Smooth muscle cell of trachea (primary cell): ENCODE measurements at places on chromosomes 1 and 21. TPM values are rescaled to one million over a fixed set of nuclear protein-coding genes. Genes with fewer than 3 reads are reported as not detected.

The SPRR1B gene
- not detected in 2 replicates for total RNA-seq

The DNAI4 gene
- 5.4 and 7.8 TPM in 2 replicates for total RNA-seq

The CFAP57 gene
- total RNA-seq = under 0.01 and 0.33 TPM in 2 replicates

The FAM163A gene
- total RNA-seq = not detected in 2 replicates

The FBLIM1 gene
- total RNA-seq = 34.9 and 53.4 TPM in 2 replicates

The NBPF4 gene
- not detected in 2 replicates for total RNA-seq

The ERO1B gene
- total RNA-seq = 1.6 and 2.5 TPM in 2 replicates

The VAMP4 gene
- total RNA-seq = 14.2 and 21.4 TPM in 2 replicates

The YRDC gene
- 8.1 and 11.1 TPM in 2 replicates for total RNA-seq

The PADI1 gene
- total RNA-seq = not detected in 2 replicates

The BCL2L15 gene
- under 0.01 and 0.17 TPM in 2 replicates for total RNA-seq

The PODN gene
- 34.8 and 87.5 TPM in 2 replicates for total RNA-seq

The RGS16 gene
- 0.29 and 0.66 TPM in 2 replicates for total RNA-seq

The GGPS1 gene
- total RNA-seq = 24.1 and 33.5 TPM in 2 replicates

The KRTAP12-2 gene
- total RNA-seq = not detected in 2 replicates

The TDRD10 gene
- 0.17 TPM in 1 of 2 replicates, not detected in the other for total RNA-seq

The C1orf198 gene
- total RNA-seq = 21.4 and 42.7 TPM in 2 replicates

The BLACAT1 gene
- total RNA-seq = under 0.01 TPM in 1 of 2 replicates, not detected in the other

The THEM5 gene
- total RNA-seq = 0.17 TPM in 1 of 2 replicates, not detected in the other

The LCE1F gene
- total RNA-seq = not detected in 2 replicates

The LENEP gene
- not detected in 2 replicates for total RNA-seq

The LAD1 gene
- total RNA-seq = not detected in 2 replicates

The MCL1 gene
- total RNA-seq = 190 and 202 TPM in 2 replicates

The NR1I3 gene
- total RNA-seq = not detected in 2 replicates

The ATP5PO gene
- 115 and 257 TPM in 2 replicates for total RNA-seq

The SPRR2D gene
- total RNA-seq = not detected in 2 replicates

The ERICH3 gene
- 0.15 TPM in 1 of 2 replicates, not detected in the other for total RNA-seq

The SLC5A9 gene
- total RNA-seq = not detected in 2 replicates

The DNAH14 gene
- total RNA-seq = 14.7 and 18.3 TPM in 2 replicates

The CTSE gene
- total RNA-seq = not detected in 2 replicates

The SPRR1A gene
- not detected in 2 replicates for total RNA-seq

The ZNF593OS gene
- total RNA-seq = not detected in 2 replicates

The FCGR2B gene
- 0.15 TPM in 1 of 2 replicates, not detected in the other for total RNA-seq

The PLEKHM2 gene
- 76.4 and 158 TPM in 2 replicates for total RNA-seq

The DMRTA2 gene
- total RNA-seq = 0.15 and 0.50 TPM in 2 replicates

The SELENBP1 gene
- 74.0 and 120 TPM in 2 replicates for total RNA-seq

The APP gene
- total RNA-seq = 466 and 721 TPM in 2 replicates

The S100A9 gene
- not detected in 2 replicates for total RNA-seq

The LMX1A gene
- total RNA-seq = not detected in 2 replicates

The DMBX1 gene
- total RNA-seq = not detected in 2 replicates

The HCN3 gene
- 0.87 and 0.99 TPM in 2 replicates for total RNA-seq

The RBP7 gene
- total RNA-seq = not detected in 2 replicates
